CD4-positive, alpha-beta T cell (primary cell): ENCODE measurements at places on chromosomes 3 and 15. TPM values are rescaled to one million over a fixed set of nuclear protein-coding genes. Genes with fewer than 3 reads are reported as not detected.
A peak's percentile ranks its signal among the peaks of the same experiment; 100 is the strongest.

- peaks cover 4% of the 10 kb centered on the region for H3K4me1 ChIP-seq
- no peak overlapping the region for H3K4me3 ChIP-seq
- H3K27ac ChIP-seq = peak overlapping the region; percentile 61
- no peaks in the 10 kb centered on the region for H3K27me3 ChIP-seq
- H3K36me3 ChIP-seq = peaks cover 59% of the 10 kb centered on the region
These were observed 27.2 kb downstream of the INTS14 start for GRCh38 chr15:65583701-65584100.

The FSTL1 gene
- total RNA-seq = not detected

DNA sequence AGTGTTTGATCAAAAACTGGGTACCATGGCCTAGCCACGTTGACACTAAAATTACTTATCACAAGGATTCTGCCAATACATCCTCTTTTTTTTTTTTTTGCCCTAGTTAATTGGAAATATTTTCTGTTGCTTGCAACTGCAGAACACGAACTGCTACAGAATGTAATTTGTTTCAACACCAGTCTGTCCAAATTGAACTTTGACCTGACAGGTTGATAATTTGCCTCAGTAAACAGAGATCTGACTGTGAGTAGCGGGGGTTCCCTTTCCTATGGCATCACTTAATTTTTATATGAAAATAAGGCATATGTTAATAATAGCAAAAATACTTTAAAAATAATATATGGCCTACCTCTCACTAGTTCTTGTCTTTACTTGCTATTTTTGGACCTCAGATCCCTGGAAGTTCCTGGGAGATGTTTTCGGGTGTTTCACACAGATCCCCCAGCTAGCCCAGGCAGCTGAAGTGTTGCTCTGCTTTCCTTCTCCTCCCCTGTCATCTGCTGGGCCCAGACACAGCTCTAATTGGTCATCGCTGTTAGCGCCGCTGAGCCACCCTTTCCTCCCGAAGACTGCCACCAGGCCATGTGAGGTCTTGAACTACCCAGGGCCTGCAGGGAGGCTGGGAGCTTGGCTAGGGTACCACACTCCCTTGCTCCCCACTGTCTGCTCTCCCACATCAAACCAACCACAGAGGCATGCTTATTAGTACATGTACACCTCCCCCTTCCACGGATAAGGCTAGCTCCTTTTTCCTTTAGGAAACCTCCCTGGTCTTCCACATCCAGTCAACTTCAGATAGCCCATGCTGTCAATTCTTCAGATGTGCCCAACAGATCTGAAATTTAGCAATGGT, 89.8 kb upstream of the RNF7 start:
- H3K4me1 ChIP-seq = peaks cover 3% of the 10 kb centered on the region
- no peaks in the 10 kb centered on the region for H3K36me3 ChIP-seq
- DNase-seq = no peak
- no peak overlapping the region for H3K27ac ChIP-seq
- H3K4me3 ChIP-seq = no peak overlapping the region
- H3K27me3 ChIP-seq = no peaks in the 10 kb centered on the region

The RIOX2 gene
- 13.1 TPM for total RNA-seq

DNA sequence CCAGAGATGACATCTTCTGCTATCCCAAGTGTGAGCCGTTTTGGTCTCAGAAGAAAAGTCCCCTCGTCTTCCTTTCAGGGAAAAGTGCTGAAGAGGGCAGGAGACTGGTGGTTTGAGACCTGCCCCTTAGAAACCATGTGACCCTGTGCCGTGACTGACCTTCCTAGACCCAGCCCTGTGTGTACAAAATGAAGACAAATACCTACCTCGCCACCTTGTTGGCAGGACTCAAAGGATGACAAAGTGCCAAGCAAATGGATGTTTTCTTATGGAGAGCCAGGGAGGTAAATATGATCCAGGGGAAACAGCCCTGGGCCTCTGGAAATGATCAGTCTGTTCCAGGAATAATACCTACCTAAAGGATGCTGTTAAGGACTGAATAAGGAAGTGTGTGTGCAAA, 41.3 kb downstream of the FAM174B start:
- no peaks in the 10 kb centered on the region for H3K27me3 ChIP-seq
- H3K36me3 ChIP-seq = no peaks in the 10 kb centered on the region
- no peak for DNase-seq
- H3K27ac ChIP-seq = no peak overlapping the region
- no peak overlapping the region for H3K4me3 ChIP-seq
- H3K4me1 ChIP-seq = no peaks in the 10 kb centered on the region

The VIPR1 gene
- 67.6 TPM for total RNA-seq

- H3K27ac ChIP-seq = no peak overlapping the region
- no peaks in the 10 kb centered on the region for H3K36me3 ChIP-seq
- no peaks in the 10 kb centered on the region for H3K27me3 ChIP-seq
- H3K4me3 ChIP-seq = no peak overlapping the region
- DNase-seq = no peak
These were observed 62.4 kb upstream of the STAC start for GRCh38 chr3:36317915-36318314.
